ENCODE measurements at places on chromosomes 6 and 20.

DNA sequence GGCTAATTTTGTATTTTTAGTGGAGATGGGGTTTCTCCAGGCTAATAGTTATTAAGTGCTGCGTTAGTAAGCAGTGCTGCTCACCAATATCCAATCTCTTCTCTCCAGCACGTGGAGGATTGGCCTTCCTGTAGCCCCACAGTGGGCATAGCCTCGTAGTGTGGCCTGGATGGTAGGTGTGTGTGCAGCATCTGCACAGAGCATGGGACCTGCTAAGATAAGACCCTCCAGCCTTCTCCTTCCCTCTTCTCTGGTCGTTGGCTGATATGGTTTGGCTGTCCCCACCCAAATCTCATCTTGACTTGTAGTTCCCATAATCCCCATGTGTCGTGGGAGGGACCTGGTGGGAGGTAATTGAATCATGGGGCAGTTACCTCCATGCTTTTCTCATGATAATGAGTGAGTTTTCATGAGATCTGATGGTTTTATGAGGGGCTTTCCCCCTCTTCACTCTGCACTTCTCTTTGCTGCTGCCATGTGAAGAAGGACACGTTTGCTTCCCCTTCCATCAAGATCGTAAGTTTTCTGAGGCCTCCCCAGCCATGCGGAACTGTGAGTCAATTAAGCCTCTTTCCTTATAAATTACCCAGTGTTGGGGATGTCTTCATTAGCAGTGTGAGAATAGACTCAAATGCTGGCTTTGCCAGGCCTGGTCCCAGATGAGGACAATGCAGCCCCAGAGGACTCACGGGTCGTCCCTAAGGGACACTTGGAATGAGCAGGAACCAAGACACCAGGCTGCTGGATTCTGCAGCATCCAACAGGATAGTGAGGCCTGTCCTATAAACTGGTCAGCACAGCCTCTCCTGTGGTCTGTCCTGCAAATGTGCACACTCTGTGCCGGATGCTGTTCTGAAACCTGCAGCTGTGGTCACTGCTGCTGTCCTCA is 63.4 kb upstream of the AFDN start:
- no peak for DNase-seq

GRCh38 chr20:9256393-9256792 is 187.5 kb downstream of the PLCB4 start:
- no peak for DNase-seq

- DNase-seq: no peak
Measured at GRCh38 chr6:116354236-116354635, 16.5 kb upstream of the DSE start.

- no peak for DNase-seq
Measured at GRCh38 chr6:117783279-117783678, 108.0 kb downstream of the NUS1 start.

- DNase-seq: peak; percentile 47
Measured at GRCh38 chr6:97626671-97627441, 343.8 kb upstream of the MMS22L start.

DNA sequence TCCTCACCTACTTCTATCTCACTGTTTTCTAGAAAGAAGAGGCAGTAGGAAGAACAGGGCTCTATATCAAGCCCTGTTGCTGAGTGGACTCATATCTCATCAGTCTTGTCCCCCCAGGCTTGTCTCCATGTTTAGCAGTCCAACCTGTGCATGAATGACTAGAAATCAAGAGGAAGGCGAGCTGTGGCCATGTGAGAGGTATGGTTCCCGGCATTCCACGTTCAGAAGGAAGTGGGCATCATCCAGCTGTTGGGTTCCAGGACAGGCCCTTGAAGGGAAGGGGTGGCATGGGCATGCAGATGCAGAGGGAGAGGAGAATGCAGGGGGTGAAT is 176.6 kb downstream of the MRPL14 start:
- DNase-seq: no peak

DNA sequence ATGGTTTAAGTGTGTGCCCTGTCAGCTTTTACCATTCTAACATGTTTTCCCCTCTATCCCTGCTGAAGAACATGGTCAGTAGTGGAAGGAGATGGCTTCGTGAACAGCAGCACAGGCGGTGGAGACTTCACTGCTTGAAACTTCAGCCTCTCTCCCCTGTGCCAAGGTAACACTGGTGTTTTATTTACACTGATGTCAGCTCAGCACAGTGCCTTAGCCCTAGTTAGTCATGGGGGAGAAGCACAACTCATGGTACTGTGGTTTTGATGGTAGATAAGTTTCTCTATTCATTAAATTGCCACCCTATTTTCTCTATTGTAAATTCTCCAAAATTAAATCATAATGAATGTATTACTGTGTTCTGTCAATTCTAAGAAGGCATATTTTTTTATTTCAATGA is 56.6 kb downstream of the MTHFD1L start:
- DNase-seq: no peak

DNA sequence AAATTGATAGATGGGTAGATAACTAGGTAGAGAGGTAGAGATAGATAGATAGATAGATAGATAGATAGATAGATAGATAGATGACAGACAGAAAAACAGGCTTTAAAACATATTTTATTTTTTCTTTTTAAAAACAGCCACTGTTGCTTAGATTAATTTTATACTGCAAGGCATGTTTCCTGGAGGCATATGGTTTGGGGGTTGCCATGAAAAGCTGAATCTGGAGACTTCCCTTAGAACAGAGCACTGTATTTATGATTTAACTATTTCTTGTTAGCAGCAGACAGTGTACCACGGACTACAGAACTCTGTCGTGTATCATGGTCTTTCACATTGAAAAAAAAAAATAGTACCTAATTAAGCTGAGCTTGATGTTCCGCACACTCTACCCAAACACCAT is 38.8 kb downstream of the METTL24 start:
- no peak for DNase-seq

DNA sequence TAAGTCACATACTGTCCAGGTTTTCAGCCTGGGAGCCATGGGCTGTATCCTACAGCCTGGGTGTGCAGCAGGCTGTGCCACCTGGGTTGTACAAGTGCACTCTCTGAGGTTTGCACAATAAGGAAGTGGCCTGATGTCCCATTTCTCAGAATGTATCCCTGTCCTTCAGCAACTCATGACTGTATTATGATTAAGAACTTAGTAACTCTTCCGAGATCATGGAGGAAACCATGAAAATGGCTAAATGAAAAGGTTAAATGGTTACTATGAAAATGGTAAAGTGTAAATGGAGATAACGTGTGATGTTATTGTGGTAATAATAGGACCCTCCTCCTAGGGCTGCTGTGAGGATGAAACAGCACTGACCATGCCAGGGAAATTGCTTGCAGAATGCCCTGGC is 227.6 kb downstream of the ANKRD60 start:
- no peak for DNase-seq

- peak; percentile 73 for DNase-seq
Measured at GRCh38 chr6:34587325-34587724, 31.2 kb upstream of the SPDEF start.

DNA sequence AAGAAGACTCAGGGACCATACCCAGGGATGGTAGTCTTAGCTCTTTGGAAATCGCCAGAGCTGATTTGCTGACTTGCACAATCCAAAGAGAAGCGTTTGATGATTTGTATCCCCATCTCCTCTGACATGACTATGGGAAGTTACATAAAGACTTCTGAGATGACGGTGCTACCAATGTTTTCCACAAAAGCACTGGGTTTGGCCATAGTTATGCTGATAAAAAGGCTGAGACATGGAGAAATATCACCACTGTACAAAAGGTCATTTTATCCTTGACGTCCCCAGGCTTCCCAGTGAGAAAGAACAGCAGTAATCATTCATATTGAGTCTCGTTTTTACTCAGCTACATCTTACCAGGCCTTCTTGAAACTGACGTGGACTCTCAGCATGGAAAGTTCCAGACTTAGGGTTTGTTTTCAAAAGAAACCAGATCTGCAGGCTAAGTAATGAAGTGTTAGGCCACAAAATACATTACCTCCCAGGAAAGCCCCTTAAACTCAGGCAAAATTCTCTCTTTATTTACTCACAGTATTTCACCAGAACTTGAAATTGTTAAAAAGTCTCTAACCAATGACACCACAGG is 370.3 kb upstream of the JARID2 start:
- DNase-seq: no peak

DNA sequence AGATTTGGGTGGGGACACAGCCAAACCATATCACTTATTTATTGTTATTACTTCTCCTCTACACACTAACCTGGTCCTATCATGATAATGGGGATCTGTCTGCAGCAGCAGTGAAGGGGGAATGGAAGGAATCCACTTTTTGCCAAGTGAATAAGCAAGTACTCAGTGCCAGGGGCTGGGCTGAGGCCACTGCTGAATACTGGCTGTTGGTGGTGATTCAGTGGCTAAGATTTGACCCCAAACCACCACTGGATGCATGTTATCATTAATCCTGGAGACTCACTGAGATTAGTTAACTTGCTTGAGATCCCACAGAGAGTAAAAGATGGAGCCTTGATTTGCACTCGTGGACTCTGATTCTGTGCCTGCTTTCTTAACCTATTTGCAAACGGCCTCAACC is 127.7 kb downstream of the TSHZ2 start:
- DNase-seq: no peak

DNA sequence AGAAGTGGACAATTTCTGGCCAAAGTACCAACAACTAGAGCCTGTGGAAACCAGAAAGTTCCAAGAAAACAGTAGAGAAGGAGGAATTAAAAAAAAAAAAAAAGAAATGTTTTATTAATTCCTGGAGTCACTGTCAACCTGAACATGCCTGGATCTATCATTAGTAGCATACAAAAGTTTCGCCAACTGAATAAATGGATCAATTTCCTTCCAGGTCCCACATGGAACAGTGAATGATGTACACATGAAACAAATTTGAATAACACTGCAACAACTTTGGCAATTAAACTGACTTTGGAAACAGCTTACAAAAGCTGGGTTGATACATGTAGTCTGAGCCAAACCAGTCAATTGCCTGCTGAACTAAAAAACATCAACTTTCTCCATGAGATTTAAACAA is 90.0 kb upstream of the HMGCLL1 start:
- DNase-seq: no peak

GRCh38 chr6:51571168-51571567 is 516.2 kb downstream of the PKHD1 start:
- DNase-seq: no peak

DNA sequence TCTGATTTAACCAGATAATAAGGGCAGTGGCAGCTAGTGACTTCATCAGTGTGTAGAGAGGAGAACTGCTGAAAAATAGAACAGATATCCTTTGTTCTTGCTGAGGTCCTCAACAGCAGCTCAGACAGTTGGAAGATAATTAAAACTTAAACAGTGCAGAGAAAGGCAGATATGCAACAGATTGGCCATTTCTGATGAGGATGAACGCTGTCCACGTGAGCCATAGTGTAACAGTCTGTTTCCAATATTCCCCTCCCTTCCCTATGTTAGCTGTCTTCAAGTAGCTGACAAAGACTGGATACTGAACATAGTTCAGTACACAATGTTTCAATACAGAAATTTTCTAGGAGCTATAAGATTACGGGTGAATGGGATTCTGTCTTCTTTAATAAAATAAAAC is 291.4 kb downstream of the BTBD9 start:
- no peak for DNase-seq

- DNase-seq: peak; percentile 85
Measured at GRCh38 chr6:106974336-106974998, at the start of gene CD24. Gene CD24, minus strand, starts transcription at chr6:106974729. Its CDS starts 83 bp downstream, at chr6:106974646.

DNA sequence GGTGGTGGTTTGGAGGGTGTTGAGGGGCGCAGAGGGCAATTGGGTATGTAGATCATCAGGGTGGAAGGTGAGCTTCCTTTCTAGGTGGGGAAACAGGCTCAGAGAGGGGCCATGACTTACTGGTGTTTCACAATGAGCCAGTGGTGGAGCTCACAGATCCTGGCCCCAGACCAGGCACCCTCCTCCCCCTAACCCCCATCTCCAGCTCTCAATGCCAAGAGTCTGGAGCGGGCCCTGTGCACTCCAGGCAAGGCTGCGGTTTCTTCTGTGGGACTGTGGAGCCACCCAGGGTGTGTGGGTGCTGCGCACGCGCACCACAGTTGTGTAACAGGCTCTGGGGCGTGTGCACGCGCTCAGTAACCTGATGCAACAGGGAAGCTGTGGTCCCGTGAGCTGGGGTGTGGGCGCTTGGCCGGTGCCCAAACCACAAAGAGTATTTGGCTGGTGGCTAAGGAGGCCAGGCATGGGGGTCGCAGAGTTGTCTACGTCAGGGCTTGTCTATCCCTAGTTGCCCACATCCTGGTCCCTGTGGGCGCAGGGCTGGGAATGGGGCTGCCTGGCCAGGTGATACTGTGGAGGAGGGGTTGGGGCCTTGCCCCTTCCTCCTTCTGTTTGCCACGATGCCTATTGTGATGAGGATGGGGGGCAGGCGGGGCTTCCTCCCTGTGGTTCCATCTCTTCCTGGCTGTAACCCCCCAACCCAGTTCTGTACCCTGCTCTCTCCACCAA is 37.5 kb upstream of the MRPS18A start:
- no peak for DNase-seq

- no peak for DNase-seq
Measured at GRCh38 chr6:32906539-32906938, 34.3 kb downstream of the HLA-DMB start.

GRCh38 chr20:9230406-9230805 is 161.5 kb downstream of the PLCB4 start:
- DNase-seq: no peak

DNA sequence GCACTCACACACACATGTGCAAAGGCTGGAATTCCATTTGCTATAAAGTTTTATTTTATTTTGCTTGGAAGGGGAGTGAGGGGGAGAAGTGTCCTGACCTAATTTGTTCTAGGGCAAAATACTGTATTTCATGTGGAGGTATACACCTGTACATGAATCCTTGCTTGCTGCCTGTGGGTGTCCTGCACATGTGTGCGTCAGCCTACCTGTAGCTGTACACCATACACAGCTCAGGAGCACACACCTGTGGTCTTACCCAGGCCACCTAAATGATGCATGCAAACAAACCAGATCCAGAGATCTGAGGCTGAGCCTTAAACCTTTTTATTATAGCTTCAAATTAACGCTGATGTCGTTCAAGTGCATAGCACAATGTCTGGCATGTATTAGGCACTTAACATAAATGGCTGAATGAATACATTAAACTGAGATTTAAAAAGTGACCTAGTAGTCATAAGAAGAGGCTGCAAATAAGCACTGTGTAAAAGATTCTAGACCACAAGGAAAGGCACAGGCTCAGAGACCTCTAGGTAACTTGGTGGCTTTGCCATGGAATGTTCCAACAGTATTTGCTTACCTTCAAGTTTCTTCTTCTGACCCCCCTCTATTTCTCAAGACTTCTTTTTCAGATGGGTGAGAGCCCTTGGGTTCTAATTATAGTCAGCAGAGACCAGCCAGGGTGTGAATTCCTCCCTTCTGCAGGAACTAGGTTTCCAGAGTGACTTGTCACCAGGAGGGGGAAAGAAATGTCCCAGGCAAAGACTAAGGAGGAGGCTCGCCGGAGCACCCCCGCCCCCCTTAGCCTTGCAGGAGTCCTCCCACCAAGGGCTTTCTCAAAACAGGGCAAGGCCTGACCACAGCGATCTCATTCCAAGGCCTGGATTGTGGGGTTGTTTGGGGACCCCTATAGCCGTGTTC is 13.4 kb downstream of the FOXC1 start:
- DNase-seq: no peak

- no peak for DNase-seq
Measured at GRCh38 chr6:160277546-160277945, 18.9 kb upstream of the SLC22A2 start.

GRCh38 chr6:159943968-159944598 is 24.8 kb upstream of the IGF2R start:
- DNase-seq: no peak
